Central memory CD4-positive, alpha-beta T cell (primary cell): ENCODE measurements at places on chromosomes 3 and 15.

- DNase-seq: no peak
These were observed 41.9 kb upstream of the THBS1 start for GRCh38 chr15:39538936-39539335.

GRCh38 chr3:24368605-24369004 is 126.0 kb downstream of the THRB start:
- DNase-seq: no peak

DNA sequence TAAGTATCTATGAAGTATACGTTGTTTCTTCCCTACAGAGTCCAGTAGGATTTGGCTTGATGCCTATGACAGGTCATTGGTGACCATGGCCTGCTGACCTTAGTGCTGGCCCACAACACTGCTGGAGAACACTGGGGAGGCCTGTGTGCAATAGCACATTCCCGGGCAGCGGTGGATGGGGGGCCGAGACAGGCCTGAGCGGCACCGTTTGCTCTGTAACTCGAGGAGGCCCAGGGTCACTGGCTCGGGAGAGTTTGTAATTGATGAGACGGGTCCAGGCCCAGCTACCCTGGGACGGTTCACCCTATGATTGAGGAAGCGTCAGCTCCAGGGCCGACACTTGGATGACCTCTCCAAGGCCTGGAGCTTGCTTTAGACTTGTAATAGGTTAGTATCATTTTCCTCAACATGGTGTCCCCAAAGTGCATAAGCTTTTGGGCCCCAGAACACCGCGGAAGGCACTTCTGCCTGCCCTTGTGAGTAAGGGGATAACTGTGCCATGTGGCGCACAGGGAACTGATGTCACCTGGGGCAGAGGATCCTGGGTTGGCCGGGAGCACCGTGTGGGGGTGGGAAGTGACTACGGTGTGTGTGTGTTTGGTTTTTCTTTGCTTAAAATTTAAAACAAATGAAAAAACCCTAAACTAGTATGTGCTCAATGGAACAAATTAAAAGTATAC is 12.0 kb downstream of the TRPM1 start:
- no peak for DNase-seq

DNA sequence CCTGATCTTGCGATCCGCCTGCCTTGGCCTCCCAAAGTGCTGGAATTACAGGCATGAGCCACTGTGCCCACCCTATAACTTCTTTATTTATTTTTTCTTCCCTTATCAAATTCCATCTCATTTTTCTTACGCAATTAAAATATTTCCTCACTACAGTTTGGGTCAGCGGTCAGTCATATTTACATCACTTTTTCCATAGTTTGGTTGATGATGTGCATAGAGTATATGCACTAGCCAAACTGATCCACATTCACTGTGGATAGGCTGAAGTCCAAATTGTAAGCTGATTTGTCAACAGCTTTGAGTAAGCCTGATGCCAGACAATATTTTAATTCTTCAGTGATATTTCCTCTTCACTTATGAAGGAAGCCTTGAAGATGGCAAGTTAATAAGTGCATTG is 256.3 kb downstream of the TIGIT start:
- DNase-seq: no peak
